ENCODE measurements at places on chromosomes 2 and 18.

GRCh38 chr18:10822456-10822855 lies 296.6 kb downstream of the NAPG start:
- DNase-seq, result no peak

DNA sequence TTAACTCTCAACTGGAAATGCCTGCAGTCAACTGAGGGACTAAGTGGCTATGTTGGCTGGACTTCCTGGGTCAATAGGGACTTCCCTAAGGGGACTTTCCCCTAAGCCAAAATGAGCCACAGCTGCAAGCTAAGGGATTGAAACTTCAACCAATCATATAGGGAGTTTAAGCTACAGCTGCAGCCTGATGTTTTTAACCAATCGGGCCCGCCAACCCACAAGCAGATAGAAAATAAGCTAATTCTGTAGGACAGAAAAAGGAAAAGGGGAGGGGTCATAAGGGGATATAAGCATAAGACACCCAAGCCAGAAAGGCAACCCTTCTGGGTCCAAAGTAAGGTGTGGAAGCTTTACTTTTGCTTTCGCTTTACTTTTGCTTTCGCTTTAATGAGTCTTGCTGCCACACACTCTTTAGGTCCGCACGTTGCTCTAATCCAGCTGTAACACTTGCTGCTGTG lies 927.5 kb downstream of the ERBB4 start:
- DNase-seq, result no peak

DNA sequence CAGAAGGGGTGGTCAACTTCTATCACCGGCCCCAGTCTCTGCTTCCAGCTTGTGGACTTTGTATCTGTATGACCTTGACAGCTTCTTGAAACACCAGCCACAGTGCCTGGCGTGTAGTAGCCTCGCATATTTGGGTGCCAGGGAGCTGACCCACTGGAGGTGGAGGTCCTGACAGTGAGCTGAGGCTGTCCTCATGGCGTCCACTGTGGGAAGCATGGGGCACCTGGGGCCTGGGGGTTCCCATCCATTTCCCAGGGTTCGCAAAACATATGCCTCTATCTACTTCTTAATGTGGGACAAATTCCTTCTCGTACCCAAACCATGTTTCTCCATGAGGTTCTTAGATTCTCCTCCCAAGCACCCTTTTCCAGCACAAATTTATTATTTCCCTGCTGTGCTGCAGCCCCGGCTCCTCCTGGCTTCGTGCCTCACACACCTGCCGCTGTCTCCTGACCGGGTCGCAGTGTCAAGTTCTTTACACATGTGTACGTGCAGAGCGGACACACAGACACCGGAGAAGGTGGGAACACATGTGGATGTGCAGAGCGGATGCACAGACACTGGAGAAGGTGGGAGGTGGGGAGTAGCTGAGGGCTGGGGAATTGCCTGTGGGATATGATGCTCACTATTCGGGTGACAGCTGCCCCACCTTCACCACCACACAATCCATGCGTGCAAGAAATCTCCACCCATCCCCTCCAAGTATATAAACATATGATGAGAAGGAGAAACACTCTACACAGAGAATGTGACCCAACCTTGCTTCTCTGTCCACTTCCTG lies 23.4 kb downstream of the TMEM18 start:
- DNase-seq, result no peak

- DNase-seq, result no peak
Measured at GRCh38 chr2:170024721-170025120, 153.2 kb upstream of the MYO3B start.

DNA sequence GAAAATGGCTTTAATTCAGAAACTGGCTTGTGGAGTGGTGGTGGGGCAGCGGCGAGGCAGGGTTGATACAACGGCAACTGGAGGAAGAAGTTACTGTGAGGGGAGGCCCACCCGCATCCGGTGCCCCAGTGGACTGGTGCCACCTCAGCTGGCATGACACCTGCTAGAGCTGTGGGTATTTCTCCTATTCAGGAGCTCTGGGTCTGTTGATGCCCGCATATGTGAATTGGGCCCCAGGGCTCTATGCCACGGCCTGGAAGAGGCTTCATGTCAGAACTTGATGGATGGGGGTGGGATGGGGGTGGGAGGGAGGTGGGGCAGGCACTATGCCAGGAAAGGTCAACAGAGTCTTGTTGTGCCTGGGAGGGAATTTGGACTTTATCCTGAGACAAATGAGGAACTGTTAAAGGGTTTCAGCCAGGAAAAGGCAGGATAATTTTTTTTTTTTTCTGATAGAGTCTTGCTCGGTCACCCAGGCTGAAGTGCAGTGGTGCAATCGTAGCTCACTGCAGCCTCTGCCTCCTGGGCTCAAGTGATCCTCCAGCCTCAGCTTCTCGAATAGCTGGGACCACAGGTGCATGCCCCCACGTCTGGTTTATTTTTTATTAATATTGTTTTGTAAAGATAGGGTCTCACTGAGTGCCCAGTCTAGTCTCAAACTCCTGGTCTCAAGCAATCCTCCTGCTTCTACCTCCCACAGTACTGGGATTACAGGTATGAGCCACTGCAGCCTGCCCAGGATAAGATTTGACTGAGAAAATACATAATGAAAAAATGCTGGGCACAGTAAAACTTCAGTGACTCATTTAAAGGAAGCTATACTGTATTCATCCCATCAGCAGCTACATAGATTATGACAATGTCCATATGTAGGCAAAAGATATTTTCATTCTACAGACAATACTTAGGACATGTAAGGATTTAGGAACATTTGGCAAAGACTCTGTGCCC lies 52.6 kb downstream of the SH2D6 start:
- DNase-seq, result no peak

DNA sequence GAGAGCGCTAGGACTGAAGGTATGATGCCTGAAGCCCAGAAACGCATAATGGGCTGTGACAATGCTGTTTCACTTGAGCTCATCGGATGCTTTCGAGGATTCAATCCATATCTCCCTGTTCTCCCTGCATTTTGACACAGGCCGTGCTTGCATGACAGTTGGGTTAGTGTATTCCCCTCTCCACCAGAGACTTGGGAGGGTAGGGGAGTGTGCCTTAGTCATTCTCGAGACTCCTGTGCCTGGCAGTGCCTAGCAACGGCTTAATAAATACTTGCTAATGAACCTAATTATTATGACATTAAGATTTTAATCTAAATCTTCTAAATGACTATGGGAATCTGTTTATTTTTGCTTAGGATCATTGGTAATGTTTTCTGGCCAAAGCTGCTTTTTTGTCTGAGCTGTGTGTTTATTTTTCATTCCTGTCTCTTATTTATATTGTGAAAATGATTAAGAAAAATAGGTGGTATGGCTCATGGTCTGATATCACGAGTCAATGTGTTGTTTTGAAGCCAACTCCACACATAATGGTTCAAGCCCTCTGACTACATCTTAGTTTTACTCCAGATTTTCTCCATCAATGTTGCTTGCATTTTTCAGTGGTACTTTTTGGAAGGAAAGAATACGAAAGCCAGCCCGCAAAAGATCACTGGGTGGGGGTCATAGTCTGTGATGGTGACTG lies 61.3 kb downstream of the NEDD4L start:
- no peak for DNase-seq

GRCh38 chr2:152620208-152620607 lies 97.1 kb downstream of the PRPF40A start:
- DNase-seq, result no peak

GRCh38 chr2:26630669-26631360 lies 10.4 kb downstream of the CIB4 start:
- DNase-seq, result no peak

DNA sequence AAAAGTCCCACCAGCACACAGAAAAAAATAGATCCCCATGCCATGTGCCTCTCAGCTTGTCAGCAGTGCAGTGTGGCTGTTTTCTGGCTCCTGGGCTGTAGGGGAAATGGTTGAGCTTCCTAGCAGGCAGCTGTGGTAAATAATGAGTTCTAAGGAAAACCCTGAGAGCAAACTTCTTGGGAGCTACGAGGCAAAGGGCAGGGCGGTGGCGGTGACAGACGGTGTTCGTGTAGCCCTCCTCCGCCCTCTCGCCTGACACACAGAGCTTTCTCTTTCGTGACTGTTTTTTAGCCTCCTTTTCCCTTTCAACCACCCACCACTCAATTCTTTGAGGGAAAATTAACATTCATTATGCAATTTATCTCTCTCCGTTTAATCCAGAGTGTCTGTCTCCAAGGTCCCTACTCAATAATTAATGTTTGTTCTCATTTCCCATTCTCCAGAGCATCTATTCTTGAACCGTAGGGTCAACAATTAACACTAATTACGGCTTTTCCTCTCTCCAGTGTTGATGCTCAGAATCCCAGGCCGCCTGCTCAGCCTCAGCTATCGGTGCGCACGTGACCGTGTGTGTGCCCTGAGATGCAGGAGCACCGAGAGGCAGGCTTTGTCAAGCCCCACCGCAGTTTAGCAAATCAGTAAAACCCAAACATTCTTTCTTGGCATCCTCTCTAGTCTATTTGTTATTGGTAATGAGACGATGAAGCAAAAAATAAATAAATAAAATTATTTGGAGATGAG lies 50.1 kb downstream of the KIAA2012 start:
- no peak for DNase-seq

DNA sequence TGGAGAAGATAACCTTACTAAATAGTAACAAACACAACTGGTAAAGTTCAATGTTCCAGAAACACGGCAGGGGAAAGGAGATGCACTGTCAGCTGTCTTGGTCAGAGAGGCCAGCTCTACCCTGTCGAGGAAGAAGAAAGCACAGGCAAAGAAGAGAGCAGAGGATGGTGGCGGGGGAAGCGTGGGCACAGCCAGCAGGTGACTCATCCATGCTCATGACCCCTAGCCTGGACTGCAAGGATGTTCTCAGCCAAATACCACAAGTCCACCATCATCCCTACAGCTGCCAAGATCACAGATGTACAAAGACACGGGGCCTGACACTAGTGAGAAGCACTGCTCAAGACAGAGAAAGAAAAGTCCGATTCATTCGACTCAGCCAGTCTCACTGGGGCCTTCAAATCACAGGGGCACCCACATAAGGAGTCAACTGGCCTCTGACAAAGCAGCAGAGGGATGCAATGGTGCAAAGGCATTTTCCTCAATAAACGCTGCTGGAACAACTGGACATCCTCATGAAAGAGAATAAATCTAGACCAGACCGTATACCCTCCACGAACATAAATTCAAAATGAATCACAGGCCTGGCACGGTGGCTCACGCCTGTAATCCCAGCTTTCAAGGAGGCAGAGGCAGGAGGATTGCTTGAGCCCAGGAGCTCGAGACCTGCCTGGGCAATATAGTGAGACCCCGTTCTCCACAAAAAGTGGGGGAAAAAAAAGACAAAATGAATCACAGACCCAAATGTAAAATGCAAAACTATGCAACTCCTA lies 5.6 kb downstream of the DTYMK start:
- DNase-seq, result peak; percentile 55

Data from pulmonary artery endothelial cell (primary cell).